ENCODE measurements at places on chromosomes 7 and 10.

GRCh38 chr7:47185839-47186238 is 396.1 kb downstream of the TNS3 start:
- DNase-seq, result no peak

GRCh38 chr10:68154211-68154497 is 44.9 kb downstream of the MYPN start:
- no peak for DNase-seq

GRCh38 chr10:94546901-94547185 is 1.3 kb downstream of the HELLS start:
- DNase-seq, result peak; percentile 24

GRCh38 chr10:17871036-17871435 is 61.9 kb downstream of the MRC1 start:
- DNase-seq, result no peak

- DNase-seq, result no peak
Observed at GRCh38 chr7:123993996-123994395, 38.9 kb downstream of the TMEM229A start.

DNA sequence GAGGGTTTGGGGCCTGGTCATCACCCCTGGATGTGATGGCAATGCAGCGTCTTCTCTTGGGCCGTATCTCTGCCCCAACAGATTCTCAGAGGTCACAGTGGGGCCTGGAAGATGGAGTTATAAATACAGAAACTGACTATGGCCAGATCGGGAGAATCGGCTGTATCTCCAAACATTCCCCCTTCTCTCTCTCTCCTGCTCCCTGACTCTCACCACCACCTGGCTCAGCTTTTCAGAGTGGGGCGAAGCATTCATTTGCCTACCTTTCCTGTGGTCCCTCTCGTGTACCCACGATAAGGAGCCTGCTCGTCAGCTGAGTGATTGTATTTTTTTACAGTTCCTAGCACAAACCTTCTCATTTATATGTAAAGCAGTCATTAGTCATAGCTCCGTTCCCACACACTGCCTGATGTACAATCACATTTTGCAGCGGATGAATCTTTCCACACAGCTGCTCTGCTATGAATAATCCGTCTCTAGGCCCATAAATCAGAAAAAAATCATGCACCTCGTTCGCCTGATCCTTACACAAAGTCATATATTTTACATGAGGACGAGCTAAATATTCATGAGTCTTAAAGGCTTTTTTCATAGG is 23.2 kb upstream of the BTRC start:
- no peak for DNase-seq

DNA sequence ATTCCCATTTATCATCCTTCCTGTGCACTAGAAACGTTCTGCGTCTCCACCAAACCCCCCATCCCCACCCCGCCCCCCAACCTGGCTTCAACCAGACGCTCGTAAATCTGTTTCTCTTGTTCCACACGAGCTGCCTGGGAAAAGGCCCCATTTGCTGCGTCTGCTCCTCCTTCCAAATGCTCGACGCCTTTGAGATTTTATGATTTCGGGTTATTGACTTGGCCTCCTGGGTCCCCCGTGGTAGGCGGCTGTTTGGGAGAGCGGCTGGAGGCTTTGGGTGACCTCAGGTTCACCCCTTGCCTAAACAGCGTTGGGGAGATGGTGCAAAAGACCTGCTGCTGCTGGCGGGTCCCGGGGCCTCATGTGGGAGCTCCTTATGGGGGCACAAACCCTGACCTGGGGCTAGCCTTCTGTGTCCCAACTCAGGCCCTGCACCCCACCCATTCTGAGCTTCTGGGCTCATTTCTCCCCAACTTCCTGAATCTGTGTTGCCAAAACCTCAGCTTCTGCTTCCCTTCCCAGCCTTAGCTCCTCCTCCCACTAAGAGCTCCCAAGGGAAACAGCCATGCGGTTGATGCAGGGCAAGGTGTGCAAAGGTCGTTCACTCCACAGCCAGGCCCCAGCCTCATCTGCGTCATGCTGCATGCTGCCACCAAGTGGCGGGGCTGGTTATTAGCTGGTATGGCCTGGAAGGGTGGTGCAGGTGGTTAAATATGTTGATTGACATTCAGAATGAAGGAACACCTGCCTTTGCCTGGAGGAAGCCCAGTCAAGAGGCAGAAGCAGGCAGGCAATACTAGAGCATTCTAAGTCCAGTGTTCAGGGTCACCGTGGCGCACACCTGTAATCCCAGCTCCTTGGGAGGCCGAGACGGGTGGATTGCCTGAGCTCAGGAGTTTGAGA is 49.1 kb upstream of the ELN start:
- DNase-seq, result peak; percentile 74

DNA sequence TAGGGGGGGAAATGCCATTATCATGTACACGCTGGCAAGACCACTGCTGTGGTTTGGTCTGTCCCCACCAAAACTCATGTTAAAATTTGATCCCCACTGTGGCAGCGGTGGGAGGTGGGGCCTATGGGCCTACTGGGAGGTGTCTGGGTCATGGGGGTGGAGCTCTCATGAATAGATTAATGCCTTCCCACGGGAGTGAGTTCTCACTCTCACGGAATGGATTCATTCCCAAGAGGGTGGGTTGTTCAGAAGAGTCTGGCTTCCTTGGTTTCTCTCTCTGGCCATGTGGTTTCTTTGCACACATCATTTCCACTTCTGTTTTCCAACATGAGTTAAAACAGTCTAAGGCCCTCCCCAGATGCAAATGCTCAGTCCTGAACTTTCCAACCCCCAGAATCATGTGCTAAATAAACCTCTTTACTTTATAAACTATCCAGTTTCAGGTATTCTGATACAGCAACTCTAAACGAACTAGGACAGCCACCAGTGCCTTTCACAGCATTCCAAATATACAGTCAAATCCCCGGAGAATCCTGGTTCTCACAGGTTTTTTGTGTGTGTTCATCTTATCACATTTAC is 44.3 kb downstream of the SMURF1 start:
- no peak for DNase-seq

- no peak for DNase-seq
Observed at GRCh38 chr7:93262535-93262934, 30.4 kb downstream of the VPS50 start.

GRCh38 chr7:42236266-42236975 is 588 bp downstream of the GLI3 start:
- DNase-seq, result peak; percentile 42

DNA sequence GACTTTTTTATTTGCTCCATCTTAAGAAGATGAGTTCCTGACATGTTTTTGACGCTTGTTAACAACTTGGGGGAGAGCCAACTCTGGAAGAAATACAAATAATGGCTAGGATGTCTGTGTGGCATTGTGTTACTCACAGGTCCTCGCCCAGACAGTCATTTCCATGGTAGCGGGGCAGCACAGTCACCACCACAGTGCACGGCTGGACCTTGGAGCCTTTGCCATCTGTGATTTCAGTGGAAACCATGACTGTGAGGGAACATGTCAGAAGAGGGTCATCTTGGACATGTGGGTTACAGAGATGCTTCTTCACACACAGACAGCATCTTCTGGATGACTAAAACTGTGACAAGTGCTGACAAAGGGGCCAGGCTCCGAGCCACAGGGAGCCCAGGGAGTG is 74.5 kb downstream of the PKD1L1 start:
- no peak for DNase-seq

DNA sequence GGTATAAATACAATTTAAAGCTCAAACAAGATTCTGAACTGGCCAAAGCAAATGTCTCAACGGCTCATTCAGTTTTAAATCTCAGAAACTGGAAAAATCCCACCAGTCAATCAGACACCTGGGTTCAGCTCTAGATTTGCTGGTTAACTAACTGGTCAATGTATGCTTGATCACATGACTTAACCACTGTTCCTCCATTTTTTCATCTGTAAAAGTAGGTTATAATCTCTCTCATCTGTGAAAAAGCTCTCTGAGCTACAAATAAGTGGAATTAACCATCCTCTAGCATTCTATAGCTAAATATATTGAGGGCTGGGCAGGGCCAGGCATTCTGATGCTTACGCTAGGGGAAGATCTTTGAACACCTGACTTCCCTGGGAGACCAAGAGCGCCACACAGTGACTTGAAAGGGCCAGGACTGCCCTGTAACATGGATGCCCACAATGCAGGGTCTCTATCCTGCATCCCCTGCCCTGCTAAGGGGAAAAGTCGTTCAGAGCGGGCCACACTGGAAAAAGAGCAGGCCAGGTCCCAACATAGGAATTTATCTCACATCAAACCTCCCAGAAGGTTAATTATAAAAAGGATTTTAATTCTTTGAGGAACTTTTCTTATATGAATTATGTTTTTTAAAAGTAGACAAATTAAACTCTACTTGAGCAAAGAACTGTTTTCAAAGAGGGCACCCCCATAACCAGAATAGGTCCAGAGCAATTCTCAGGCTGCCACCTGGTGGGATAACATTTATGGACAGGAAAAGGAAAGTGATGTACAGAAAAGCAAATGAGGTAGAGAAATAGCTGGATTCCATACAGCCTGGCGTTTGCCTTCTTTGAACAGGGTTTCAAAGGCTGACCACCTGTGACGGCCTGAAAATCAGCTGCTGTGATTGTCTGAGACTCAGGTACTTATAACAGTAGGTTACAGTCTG is 1.8 kb downstream of the RP9 start:
- DNase-seq, result peak; percentile 60

GRCh38 chr10:97454330-97455036 is 8.5 kb downstream of the ZDHHC16 start:
- no peak for DNase-seq

GRCh38 chr7:52920977-52921376 is 114.5 kb upstream of the POM121L12 start:
- no peak for DNase-seq

DNA sequence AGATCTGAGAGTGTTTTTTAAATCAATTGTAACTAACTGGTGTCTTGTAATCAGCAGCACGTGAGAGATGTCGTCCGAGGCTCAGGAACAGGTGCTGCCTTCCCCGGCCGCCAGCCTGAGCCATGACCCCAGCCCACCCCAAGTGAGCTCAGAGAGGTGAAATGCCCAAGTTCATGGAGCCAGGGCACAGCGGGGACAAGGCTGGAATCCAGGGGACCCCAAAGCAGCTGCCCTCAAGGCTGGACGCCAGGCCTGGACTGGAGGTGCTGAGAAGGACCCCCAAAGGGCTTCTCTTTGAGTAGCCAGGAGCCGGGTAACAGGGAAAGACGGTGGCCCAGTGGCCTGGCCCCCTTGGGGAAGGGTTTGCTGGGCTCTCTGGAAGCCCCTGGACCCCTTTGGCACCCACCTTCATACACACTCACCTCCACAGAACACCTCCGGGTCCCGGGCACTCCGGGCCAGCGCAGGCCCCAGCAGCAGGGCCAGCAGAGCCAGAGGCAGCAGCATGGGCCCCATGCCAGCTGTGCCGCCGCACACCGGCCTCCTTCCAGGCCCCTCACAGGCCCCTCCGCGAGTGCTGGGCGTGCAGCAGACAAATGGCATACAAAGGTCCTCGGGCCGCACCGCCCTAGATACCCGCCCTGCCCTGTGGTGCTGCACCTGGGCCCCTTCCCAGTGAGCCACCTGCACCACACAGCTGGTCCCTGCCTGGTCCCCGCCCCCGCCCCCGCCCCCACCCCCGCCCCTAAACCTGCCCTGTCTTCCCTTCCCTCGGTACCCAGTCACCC is 24.0 kb upstream of the CNPY1 start:
- no peak for DNase-seq

DNA sequence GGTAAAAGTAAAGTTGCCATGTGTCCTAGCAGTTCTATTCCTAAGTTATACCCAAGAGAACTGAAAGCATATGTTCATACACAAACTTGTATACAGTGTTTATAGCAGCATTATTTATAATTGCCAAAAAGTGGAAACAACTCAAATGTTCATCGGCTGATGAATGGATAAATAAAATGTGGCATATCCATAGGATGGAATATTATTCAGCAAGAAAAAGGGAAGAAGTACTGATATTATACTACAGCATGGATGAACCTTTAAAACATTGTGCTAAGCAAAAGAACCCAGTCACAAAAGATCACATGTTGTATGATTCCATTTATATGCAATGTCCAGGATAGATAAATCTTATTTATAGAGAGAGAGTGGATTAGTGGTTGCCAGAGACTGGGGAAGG is 68.9 kb downstream of the NRF1 start:
- DNase-seq, result no peak

DNA sequence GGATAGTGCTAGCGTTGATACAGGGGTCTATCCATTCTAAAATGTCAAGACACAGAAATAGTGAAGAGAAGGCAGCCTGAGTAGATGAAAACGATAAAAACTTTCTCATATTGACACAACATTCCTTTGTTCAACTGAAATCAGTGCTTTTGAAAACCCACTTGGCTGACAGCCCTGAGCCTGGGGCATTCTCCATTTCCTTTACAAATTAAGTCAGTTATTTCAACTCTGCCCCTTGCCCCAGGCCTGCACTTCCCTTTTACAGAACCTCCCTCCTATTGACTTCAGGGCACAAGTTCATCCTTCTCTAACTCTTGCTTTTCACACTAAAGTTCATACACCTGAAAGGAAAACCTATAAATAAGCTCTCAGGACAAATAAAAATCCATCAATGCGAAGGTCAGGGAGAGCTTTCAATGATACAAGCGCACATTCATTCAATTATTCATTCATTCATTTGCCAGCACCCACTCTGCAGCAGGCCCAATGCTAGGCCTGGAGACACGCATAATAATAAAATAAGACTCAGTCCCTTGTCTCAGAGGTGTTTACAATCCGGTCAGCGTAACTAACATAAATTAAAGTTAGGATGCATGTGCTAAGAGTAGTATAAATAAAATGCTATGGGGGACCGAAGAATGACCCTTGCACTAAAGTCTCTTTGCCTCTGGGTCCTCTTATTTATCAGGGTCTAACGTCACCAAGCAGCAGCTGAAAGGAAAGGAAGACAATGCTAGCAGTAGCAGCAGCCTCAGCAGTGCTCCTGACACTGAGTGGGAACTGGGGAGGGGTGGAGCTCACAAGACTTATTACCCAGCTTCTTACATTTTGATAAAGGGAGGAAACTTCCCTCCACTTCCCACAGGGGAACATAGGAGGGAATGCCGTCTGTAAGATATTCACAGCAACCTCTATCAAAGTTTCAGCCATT is 134.8 kb downstream of the PDE1C start:
- no peak for DNase-seq

DNA sequence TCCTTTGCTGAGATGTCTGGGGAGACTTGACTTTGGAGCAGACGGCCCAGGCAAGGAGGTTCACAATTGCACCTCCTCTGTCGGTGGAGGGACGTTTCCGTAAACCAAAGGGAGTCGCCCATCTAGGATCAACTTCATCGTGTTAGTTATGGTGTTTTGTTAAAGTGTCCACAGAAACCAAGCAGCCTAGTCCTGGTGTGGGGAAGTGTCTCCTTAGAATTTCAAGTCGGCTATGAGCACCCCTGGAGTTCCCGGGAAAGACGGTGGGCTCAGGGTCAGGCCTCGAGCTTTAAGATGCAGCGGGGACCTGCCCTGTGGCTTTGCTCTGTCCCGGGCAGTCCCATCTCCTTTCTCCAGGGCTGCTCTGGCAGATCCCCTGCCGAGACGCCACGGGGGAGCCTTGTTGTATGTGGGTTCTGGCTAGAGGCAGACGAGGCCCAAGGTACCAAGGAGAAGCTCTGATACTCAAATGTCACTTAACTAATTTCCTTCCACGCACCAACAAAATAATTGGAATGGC is 319.2 kb downstream of the ADARB2 start:
- no peak for DNase-seq

- DNase-seq, result no peak
Observed at GRCh38 chr7:32501522-32501921, 6.2 kb downstream of the AVL9 start.

GRCh38 chr7:90771281-90771680 is 175.2 kb downstream of the CDK14 start:
- DNase-seq, result no peak

All from MM.1S (cell line).